ENCODE measurements at places on chromosomes 4 and X. TPM values are rescaled to one million over a fixed set of nuclear protein-coding genes. Genes with fewer than 3 reads are reported as not detected.

DNA sequence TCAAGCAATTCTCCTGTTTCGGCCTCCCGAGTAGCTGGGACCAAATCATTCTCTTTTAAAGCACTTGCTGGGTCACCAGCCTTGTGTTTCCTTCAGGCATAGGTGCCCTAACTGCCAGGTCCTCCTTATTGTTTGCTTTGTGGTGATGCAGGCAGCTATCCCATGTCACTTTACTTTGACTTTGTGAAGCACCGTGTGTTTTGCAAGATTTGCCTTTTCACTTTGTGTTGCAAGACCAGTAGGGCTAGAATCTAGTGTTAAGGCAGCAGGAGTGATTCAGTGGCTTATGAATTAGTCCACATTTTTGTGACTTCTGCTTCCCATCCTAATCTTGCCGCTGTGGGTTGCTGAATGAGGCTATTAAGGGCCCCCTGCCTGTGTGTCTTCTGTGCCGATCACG is 20.2 kb downstream of the SYAP1 start:
- no peak overlapping the region for H3K27ac ChIP-seq
- H3K36me3 ChIP-seq, result peaks cover 12% of the 10 kb centered on the region
- no peaks in the 10 kb centered on the region for H3K27me3 ChIP-seq

DNA sequence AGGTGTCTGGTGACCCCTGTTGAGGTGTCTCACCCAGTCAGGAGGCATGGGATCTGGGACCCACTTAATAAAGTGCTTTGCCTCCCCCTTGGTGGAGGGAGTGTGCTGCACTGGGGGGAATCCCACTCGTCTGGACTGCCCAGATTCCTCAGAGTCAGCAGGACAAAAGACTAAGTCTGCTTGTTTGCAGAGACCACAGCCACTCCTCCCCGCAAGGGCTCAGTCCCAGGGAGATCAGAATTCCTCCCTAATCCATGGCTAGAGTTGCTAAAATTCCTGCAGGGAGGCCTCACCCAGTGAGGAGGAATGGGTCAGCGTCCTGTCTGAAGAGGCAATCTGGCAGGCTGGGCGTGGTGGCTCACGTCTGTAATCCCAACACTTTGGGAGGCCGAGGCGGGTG is 442.2 kb downstream of the PABPC4L start:
- H3K4me3 ChIP-seq, result no peak overlapping the region
- H3K27me3 ChIP-seq, result no peaks in the 10 kb centered on the region
- no peak overlapping the region for H3K27ac ChIP-seq
- no peaks in the 10 kb centered on the region for H3K4me1 ChIP-seq
- no peak for DNase-seq
- H3K36me3 ChIP-seq, result no peaks in the 10 kb centered on the region

DNA sequence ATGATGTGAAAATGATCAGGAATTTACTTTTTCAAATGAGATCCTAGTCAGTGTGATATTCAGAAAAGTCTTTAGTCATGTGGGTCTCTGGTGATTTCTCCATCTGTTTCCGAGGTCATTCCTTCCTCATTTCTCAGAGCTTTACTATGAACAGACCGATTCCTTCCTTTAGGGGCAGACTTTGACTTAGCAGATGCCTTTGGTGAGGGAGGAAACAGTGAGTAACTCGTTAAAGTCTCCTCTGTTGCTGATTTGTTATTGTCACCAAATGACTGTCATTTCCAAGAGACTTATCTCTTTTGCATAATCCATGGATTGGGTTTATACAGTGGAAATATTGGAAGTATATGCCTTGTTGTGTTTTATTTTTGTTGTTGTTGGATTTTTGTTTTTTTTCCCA is 76.2 kb upstream of the CD99 start:
- H3K27ac ChIP-seq, result no peak overlapping the region
- H3K36me3 ChIP-seq, result peaks cover 34% of the 10 kb centered on the region
- H3K4me3 ChIP-seq, result no peak overlapping the region
- H3K27me3 ChIP-seq, result no peaks in the 10 kb centered on the region

The HSFX1 gene
- total RNA-seq, result not detected

- H3K4me3 ChIP-seq, result no peak overlapping the region
- no peak overlapping the region for H3K27ac ChIP-seq
- peaks cover 7% of the 10 kb centered on the region for H3K4me1 ChIP-seq
- no peaks in the 10 kb centered on the region for H3K36me3 ChIP-seq
- no peaks in the 10 kb centered on the region for H3K27me3 ChIP-seq
- DNase-seq, result peak; percentile 68
Observed at GRCh38 chrX:155747520-155747919, 133.6 kb upstream of the VAMP7 start.

The DCHS2 gene
- 9.7 TPM for total RNA-seq

DNA sequence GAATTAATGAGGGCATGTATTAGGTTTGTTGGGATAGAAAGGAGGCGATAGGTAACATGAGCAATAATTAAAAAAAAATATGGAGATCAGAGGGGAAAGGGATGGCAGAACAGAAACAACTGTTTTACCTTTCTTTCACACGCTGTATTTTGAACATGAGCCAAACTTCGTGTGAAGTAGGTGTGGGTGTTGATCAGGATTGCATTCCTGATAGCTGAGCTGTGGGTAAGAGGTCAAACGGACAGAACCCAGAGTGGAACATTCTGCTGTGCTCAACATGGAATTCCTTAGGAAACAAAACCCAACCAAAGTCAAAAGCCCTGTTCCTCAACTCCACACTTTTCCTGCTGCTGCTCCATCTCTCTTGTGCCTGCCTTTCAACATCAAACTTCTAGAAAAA is 162.5 kb upstream of the CASK start:
- no peak overlapping the region for H3K4me3 ChIP-seq
- H3K36me3 ChIP-seq, result no peaks in the 10 kb centered on the region
- no peak for DNase-seq
- no peaks in the 10 kb centered on the region for H3K27me3 ChIP-seq
- H3K27ac ChIP-seq, result no peak overlapping the region
- H3K4me1 ChIP-seq, result no peaks in the 10 kb centered on the region

- H3K27me3 ChIP-seq, result no peaks in the 10 kb centered on the region
- DNase-seq, result peak; percentile 77
- H3K4me1 ChIP-seq, result peaks cover 4% of the 10 kb centered on the region
- H3K36me3 ChIP-seq, result no peaks in the 10 kb centered on the region
- peak overlapping the region; percentile 29 for H3K27ac ChIP-seq
- peak overlapping the region; percentile 28 for H3K4me3 ChIP-seq
Observed at GRCh38 chr4:139815778-139816601, 150.4 kb downstream of the MGST2 start.

DNA sequence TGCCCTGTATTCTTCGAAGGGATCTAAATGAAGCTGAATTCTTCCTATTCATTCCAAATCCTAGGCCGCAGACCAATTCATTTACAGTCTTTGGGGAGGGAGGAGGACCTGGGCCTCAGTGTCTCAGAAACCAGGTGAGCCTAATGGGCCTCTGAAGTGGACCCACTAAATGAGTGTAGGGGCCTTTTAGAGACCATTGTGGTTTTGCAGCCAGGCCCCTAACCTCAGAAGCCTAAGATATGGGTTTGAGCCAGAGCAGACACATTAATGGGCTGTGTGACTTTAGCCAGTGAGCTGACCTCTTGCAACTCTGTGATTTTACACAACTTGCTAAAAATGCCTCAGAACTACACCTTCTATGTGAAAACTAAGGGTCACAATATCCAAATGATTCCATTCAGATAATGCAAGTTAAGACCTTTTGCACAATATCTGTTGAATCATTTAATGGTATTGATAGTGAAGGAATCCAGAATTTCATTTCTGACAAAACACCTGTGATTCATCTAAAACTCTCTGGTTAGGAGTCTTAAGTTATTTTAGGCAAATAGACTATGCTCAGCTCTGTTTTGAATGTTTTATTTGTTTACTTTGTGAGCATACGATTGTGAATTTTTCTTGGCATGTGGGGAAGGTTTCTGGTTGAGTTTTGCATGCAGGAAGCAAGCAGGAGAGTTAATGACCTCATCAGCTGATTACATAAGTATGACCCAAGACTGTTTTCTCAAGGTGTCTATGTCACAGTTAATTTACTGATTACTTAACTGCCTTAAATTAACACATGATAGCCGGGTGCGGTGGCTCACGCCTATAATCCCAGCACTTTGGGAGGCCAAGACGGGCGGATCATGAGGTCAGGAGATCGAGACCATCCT is 75.0 kb downstream of the EVC start:
- H3K27ac ChIP-seq, result no peak overlapping the region
- H3K4me1 ChIP-seq, result no peaks in the 10 kb centered on the region
- H3K27me3 ChIP-seq, result no peaks in the 10 kb centered on the region
- no peaks in the 10 kb centered on the region for H3K36me3 ChIP-seq

DNA sequence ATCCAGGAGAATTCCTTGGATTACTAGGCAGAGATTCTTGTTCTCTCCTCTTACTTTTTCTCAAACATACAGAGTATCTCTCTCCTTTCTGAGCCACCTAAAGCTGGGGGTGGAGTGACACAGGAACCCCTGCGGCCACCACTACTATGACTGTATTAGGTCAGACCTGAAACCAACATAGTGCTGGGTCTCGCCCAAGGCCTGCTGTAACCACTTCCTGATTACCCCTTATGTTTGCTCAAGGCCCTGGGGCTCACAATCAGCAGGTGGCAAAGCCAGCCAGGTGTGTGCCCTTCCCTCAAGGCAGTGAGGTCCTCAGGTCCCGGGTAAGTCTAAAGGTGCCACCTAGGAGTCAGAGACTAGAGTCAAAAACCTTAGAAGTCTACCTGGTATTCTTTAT is 166.4 kb downstream of the PARM1 start:
- DNase-seq, result peak; percentile 59
- no peaks in the 10 kb centered on the region for H3K4me1 ChIP-seq
- H3K4me3 ChIP-seq, result no peak overlapping the region
- H3K27ac ChIP-seq, result no peak overlapping the region
- no peaks in the 10 kb centered on the region for H3K36me3 ChIP-seq
